Fibroblast of skin of right quadriceps (primary cell): ENCODE measurements at places on chromosomes 16 and 17.

- DNase-seq: no peak
Observed at GRCh38 chr17:35773129-35773528, 12.4 kb downstream of the C17orf50 start.

- peak; percentile 67 for DNase-seq
Observed at GRCh38 chr17:66165537-66166123, 26.3 kb downstream of the CEP112 start.

- DNase-seq: peak; percentile 99
Observed at GRCh38 chr16:24700549-24701392, 28.7 kb upstream of the TNRC6A start.

DNA sequence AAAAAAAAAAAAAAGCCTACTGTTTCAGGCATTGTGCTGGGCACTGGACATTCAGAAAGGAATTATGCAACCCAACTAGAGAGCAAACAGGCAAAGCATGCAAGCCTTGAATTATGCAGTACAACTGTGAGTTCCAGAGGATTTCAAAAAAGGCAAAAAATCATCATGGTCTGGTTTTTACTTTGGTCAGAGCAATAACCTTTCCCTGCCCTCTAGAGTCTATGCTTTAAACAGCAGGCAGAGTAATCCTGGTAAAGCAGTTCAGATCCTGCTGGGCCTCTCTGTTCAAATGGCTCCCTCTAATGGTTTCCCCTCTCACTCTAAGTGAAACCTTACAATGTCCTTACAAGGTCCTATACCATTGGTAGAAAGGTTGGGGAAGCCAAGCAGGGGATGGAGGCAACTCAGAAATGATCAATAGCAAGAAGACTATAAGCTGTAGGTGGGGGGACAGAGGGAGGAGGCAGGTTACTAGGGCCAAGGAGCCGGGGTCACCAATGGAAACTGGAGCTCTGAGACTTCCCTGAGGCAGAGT lies 4.6 kb upstream of the TAF15 start:
- peak; percentile 88 for DNase-seq

GRCh38 chr17:79832218-79833109 lies 6.8 kb downstream of the CBX4 start:
- no peak for DNase-seq

- DNase-seq: no peak
Observed at GRCh38 chr17:8719291-8720246, 25.1 kb downstream of the CCDC42 start.

GRCh38 chr16:2362218-2362617 lies 21.7 kb upstream of the ABCA3 start:
- no peak for DNase-seq

- DNase-seq: peak; percentile 72
Observed at GRCh38 chr17:48718227-48718760, 4.0 kb downstream of the PRAC1 start.
